ENCODE measurements at places on chromosomes 4 and X.

GRCh38 chr4:46894826-46895225, 14.2 kb downstream of the COX7B2 start:
- no peak for DNase-seq

DNA sequence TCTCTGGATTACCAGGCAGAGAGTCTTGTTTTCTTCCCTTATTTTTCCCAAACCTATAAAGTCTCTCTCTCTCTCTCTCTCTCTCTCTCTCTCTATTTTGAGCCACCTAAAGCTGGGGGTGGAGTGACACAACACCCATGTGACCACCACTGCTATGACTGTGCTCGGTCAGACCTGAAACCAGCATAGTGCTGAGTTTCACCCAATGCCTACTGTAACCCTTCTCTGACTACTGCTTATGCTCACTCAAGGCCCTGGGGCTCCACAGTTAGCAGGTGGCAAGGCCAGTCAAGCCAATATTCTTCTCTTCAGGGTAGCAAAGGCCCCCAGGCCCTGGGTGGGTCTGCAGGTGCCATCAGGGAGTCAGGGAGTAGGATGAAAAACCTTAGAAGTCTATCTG, 114.7 kb upstream of the ARMCX2 start:
- DNase-seq: no peak

GRCh38 chrX:136646602-136647239, 1.2 kb upstream of the CD40LG start:
- no peak for DNase-seq

DNA sequence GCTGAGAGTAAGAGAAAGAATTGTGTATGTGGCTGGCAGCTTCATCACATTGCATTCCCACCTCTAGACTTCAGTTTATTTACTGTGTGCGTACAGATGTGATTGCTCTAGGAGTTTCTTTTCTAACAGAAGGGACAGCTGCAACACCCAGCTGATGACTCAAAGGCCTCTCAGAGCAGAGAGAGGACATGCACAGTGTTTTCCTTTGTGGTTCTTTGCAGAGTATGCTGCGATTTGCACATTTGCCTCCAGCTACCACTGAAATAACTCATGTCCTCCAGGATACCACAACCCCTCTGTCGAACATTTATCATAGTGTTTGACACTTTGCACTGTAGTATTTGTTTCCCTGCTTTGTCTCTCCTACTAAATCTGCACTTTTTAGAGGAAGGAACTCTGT, 294.1 kb downstream of the STIM2 start:
- peak; percentile 50 for DNase-seq

DNA sequence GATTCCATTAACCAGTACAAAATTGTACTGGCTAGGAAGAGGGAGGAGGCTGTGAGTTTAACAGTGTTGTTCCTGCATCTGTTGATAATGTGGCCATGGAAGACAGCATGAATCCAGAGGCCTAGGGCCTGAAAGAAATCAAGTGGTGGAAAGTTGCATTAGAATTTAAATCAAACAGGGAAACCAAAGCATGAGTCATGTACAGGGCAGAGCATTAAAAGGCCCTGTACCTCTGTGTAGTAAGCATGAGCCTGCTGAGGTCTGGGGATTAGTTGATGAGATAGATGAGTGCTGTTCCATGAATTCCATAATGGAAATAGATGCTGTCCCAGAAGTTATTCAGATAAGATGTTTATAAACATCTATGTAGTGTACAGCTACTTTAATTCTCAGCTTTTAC, 58.3 kb downstream of the MID1IP1 start:
- DNase-seq: peak; percentile 23

- peak; percentile 83 for DNase-seq
Observed at GRCh38 chr4:32778025-32778424, 2057.9 kb downstream of the PCDH7 start.

DNA sequence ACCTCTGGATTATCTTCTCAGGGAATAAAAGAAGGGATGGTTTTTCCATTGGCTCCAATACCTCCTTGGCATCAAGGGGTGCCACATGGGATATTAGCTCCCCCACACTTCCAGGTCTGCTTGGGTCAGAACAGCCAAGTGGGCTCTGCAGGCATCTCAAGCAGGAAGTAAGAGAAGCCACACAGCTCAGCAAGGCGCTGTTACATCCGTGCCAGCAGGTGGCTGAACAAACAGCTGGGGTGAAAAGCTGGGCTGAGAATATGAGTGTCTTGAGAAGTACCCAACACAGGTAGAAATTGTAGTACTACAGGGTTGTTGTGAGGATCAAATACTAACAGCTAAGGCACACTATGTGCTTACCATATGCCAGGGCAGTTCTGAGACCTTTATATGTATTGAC, 76.7 kb upstream of the TMEM150C start:
- no peak for DNase-seq

GRCh38 chrX:15301924-15302323, 13.5 kb downstream of the ASB11 start:
- DNase-seq: no peak

DNA sequence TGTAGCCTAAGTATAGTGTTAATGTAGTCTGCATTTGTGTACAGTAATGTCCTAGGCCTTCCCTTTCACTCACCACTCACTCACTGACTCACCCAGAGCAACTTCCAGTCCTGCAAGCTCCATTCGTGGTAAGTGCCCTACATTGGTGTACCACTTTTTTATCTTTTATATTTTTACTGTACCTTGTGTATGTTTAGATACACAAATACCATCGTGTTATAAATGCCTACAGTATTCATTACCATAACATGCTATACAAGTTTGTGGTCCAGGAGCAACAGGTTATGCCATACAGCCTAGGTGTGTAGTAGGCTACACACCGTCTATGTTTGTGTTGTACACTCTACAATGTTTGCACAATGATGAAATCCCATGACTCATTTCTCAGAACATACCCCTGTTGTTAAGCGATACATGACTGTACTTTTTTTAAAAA, 15.4 kb downstream of the TSPAN5 start:
- peak; percentile 98 for DNase-seq

GRCh38 chr4:82357640-82358039, 16.2 kb downstream of the HNRNPD start:
- DNase-seq: no peak

GRCh38 chrX:129427267-129427666, 96.0 kb downstream of the SMARCA1 start:
- DNase-seq: no peak

DNA sequence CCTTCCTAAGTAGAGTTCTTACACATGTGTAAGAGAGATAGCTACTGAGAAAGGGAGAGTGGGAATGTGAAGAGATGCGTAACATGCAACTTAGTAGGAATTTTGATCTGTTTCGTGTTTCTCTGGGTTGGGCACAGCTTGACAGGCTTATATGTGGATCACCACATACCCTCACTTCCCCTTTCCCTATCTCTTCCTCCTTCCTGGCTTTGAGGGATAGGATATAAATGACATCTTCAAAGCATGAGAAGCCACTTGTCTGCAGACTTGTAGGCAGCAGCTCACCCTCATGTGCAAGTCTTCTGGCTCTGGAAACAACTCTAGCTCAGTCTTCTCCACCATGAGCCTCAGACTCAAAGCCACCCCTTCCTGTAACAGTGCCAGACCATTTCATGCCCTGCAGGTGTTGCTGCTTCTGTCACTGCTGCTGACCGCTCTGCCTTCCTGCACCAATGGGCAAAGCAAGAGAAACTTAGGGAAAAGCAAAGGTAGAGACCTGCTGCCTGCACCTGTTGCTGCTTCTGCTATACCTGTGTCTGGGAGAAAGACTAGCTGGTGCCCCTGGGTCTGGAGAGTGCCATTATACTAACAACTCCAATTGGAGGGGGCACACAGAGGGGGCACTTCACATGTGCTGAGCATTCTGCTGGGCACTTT, 5.4 kb upstream of the PF4V1 start:
- no peak for DNase-seq

GRCh38 chr4:42819863-42820514, 72.5 kb upstream of the GRXCR1 start:
- DNase-seq: no peak

- DNase-seq: no peak
Observed at GRCh38 chr4:76061982-76062381, 12.5 kb upstream of the ART3 start.

- DNase-seq: no peak
Observed at GRCh38 chr4:184384810-184385557, 89.4 kb downstream of the IRF2 start.

DNA sequence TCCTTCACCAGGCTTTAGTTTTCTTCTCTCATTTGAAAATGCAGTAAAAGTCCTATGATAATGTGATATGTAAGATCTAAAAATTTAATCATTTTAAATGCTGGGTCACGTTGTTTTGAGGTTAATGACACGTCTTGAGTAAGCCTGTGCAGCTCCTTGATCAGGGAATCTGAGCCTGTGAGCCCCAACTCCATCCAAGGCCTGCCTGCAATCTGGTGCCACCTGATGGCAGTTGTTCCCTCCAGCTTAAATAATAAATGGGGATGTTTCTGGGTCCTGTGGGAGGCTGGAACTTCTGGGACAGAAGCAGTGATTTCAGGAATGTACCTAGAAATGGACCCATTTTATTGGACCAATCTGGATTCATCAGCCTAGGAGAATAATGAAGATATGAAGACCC, 455.4 kb upstream of the ADGRL3 start:
- DNase-seq: peak; percentile 13

DNA sequence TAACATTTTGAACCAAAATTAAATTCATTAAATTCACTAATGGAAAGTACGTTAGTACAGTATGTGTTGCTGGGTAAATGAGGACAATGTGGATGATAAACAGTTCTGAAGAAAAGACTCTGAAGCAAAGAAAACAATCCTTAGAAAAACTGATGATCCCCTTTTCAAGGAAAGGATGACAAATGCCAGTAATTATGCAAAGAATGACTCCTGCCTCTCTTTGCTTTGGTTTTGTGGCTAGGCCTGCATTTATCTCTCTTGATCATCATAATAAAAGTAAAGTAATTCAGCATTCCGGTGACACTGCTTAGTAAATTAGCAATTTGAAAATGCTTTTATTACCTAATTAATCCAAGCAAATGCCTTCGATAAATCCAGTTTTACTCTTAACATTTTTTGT, 652.2 kb upstream of the DIPK2B start:
- DNase-seq: peak; percentile 28

GRCh38 chr4:87235020-87235671, 14.7 kb upstream of the KLHL8 start:
- DNase-seq: peak; percentile 65

DNA sequence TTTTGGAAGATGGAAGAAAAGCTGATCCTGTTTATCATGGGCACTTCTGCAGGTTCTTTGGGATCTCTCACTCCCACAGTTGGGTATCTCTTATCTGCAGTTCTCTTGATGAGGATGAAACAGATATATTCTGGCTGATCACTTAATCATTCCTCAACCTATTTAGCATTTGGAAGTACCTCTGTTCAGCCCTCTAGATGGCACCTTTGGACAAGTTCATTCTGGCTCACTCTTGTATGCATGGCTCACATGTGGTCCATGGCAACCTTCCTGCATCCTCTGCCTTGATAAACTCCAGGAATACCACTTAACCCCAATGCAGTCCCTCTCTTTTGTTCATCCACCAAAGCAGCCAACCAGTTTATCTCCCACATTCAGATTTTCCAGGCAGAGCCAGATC, 74.2 kb downstream of the SMARCA5 start:
- DNase-seq: peak; percentile 12

GRCh38 chr4:184898793-184899192, 73.0 kb upstream of the ACSL1 start:
- DNase-seq: peak; percentile 11

- DNase-seq: peak; percentile 8
Observed at GRCh38 chr4:58983887-58984286, 1873.7 kb upstream of the IGFBP7 start.

DNA sequence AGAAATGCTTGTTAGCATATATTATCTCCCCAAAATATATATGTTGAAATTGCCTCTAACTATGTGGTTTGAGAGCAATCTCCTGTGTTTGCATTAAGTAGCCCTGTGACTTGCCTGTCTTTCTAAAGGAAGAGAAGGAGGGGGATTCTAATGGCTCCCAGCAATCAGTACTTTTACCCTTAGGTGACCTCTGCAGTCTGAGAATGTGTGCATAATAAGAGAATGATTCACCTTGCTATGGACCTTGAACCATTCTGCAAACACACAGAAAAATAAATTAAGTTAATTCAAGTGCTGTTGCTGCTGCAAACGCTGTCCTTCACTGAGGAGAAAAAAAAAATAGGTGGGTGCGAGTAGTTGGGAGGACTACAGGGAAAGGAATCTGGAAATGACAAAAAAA, 322.2 kb downstream of the IQCM start:
- no peak for DNase-seq

GRCh38 chr4:40194602-40195161, 2.1 kb upstream of the RHOH start:
- no peak for DNase-seq

DNA sequence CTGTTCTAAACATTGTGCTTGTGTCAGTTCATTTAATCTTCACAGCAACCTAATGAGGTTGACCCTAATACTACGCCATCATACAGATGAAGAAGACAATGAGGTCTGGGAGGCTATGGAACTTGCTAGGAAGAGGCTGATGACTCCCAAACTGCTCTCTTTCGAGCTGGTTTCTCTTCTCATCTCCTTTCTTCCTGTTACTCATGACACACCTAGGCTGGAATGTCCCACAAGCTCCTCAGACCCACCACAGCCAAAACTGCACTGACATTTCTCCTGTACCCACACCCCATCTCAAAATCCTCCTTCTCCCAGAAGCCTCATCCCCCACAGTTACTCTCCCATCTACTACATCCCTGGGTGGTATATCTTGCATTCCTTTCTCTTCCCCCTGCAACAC, 27.4 kb upstream of the PJA1 start:
- DNase-seq: peak; percentile 10

DNA sequence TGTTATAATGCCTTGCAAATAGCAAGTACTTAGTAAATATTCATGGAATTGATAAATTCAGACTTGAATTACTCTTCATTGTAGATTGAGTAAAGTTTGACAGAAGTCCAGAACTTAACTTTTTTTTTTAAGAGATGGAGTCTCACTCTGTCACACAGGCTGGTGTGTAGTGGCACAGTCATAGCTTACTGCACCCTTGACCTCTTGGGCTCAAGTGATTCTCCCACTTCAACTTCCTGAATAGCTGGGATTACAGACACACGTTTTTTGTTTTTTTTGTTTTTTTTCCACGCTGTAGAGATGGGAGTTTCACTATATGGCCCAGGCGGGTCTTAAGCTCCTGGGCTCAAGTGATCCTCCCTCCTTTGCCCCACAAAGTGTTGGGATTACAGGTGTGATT, 32.1 kb downstream of the UBE2K start:
- no peak for DNase-seq

GRCh38 chr4:92714640-92715039, 410.9 kb downstream of the GRID2 start:
- no peak for DNase-seq

GRCh38 chr4:156767911-156768415, 203.6 kb downstream of the PDGFC start:
- DNase-seq: no peak

- DNase-seq: no peak
Observed at GRCh38 chr4:150136481-150136880, 58.2 kb downstream of the DCLK2 start.

DNA sequence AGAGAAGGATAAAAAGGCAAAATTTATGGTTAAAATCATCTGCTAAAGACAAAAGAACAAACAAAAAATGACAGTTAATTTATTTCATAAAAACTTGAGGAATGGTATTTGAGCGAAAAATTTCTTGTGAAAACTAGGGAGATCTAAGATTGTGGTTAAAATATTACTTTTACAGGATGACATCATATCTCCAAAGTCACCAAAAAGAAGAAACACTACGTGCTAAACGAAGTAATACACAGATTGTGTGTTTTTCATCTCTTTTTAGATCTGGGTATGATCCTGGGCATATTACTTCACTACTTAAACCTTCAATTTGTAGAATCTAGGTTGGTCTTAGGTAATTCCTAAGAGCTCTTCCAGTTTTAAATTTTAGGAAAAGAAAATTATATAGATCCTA, 107.7 kb downstream of the CAMK2D start:
- DNase-seq: no peak

Data from bronchial epithelial cell (primary cell).